ENCODE measurements at places on chromosomes 1 and 21.

DNA sequence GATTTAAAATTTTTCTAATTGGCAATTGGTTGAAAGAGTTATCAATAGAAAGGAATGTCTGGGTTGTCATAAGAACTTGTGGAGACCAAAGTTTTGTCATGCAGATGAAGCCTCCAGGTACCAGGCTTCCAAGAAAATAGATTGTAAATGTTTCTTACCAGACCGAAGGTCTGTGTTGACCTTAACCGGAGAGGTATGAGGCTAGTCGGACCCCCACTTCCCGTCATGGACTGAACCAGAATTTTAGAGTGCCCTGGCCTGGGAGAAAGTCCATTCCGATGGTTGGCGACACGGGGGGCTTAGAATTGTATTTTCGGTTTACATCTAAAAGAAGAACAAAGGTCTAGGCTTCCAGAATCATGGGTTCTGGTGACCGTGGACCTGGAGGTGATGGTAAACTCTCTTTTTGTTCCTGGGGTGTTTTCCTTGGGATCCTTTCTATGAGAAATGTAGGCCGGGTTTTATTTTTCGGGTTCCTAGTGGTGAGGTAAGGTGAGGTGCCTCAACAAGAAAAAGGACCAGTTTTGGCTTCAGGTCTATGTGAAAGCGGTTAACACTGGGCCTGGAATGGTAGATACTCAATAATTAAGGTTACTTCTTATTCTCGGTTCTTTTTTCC, 405 bp upstream of the UHMK1 start:
- no peak for DNase-seq

DNA sequence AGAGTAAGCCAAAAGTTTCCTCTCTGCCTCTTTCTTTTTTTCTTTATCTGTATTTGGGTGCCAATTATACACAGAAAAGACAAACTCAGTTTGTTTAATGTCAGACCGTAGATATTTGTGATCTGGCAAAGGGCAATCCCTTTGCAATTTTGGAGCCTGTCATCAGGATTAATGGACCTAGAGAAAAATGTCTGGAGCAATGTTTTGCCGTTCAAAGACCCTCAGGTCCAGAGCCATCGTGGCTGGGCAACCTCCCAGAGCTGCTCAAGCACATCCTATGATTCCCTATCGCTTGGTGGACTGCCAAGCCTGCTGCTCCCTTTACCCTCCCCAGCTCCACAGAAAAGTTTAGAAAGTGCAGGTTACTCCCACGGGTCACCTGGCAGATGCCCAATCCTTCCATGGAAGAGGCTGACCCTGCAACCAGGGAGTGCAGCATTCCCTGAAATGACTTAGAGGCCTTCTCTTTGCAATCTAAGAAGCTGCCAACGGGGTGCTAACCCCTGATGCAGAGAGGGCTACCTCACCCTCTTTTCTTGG, 112.5 kb upstream of the NGF start:
- no peak for DNase-seq

DNA sequence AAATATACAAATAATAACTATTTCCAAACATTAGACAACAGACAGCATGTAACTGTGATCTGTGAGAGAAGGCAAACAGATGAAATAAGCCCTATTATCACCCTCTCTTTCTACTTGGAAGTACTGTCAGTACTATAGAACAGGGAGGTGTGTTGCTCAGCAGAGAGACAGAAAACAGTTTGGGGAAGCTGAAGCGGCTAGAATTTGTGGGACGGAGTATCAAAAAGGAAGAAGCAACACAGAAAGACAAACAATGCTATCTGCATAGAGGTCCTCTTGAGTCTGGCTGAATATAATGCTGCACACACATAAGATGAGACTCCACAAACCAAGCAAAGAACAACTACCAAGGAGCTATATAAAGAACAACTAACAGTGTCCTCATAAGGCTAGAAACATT, 59.4 kb downstream of the ZZZ3 start:
- no peak for DNase-seq

GRCh38 chr1:150003801-150004200, 6.7 kb downstream of the OTUD7B start:
- DNase-seq, result no peak

DNA sequence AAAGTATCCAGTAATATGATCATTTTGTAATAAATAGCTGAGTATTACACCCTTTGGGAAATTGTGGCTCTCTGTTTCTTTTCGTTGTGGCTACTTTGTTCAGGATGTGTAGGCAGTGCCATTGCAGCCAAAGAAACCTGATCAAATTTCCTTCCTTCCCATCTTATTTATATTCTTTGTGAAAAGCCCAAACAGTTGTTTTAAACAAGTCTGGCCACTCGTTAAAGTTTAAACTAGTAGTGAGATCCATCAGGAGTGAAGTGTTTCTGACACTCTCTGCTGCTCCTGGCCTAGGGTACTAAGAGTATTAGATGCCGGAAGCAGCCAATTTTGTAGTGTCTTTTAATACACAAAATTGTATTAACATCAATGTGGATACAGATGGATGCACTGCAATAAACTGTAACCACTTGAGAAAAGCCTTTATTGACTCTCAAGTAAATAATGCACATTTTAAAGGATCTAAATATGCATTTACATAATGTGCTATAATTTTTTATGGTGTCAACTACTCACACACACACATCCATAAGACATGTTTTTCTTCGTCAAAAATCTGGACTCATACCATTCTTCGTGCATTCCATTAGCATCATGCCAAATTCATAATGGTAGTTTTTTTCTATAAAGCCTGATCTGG, 317.9 kb downstream of the NFIA start:
- DNase-seq, result no peak

DNA sequence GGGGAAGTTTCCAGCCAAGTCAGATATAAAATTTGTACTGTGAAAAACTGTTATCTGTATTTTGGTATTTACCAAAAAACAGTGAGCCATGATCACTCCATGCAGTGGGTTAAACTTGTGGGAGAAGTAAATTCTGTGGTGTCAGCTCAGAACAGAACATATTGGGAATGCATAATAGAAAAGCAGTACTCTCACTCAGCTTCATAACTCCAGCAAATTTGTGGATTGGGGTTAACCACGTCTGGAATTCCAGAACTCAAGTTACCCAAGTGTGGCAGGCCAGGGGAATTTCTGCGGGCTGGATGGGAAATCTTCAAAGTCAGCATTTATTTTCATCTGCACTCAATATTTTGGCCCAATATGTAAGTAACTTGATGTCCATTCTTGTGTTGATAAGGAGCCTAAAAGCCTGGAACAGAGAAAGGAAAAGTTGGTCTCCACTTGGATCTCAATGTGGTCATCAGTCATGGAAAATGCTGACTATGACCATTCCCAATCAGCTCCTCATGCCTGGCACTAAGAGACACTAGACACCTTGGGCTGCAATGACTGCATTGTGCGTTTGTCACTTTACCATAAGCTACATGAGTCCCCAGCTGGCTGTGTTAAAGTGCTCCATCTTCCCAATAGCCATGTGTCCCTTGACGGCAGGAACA, 39.1 kb upstream of the ENAH start:
- no peak for DNase-seq

DNA sequence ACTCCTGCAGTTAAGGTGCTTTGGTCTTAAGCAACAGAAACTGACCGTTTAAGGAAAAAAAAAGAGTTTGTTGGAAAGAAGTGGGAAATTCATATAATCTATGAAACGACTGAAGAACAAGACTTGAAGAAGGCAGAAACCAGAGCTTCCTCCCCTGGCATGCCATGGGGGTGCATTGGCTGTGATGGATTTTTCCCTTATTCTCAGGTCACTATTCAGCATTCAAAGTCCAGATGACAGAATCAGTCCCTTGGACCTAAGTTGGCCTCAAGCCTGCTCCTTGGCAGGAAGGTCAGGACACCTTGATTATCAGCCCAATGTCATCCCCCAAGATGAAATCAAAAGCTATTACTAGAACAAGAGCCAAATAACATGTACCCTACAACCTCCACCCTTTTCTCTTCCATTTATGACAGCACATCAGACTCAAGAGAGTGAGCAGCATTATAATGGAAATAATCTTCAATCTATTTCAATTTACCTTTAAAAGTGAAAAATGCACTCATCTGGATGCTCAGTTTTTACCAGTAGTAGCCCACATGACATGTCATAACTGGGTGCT, 15.8 kb upstream of the TMEM9 start:
- no peak for DNase-seq
